D341Med (cell line): ENCODE measurements at places on chromosomes 5 and 9.

GRCh38 chr9:111613436-111614040 lies 14.1 kb upstream of the PTGR1 start:
- DNase-seq = no peak

DNA sequence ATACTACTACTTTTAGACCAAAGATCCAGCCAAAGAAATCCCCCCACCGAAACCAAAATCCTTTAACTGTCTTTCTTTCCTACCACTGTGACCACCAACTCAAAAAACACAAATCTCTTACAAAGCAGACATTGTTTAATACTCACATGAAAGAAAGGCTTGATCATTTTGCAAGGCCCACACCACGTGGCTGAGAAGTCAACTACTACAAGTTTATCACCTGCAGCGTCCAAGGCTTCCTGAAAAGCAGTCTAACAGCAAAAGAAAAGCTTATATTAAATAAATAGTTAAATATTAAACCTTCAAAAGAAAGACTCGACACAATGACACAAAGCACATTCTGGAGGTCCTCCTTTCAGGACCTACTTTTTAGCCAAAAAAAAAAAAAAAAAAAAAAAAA lies 5.1 kb downstream of the TXN start:
- no peak for DNase-seq

GRCh38 chr5:141431286-141431685 lies 979 bp downstream of the PCDHGA12 start:
- DNase-seq = no peak

DNA sequence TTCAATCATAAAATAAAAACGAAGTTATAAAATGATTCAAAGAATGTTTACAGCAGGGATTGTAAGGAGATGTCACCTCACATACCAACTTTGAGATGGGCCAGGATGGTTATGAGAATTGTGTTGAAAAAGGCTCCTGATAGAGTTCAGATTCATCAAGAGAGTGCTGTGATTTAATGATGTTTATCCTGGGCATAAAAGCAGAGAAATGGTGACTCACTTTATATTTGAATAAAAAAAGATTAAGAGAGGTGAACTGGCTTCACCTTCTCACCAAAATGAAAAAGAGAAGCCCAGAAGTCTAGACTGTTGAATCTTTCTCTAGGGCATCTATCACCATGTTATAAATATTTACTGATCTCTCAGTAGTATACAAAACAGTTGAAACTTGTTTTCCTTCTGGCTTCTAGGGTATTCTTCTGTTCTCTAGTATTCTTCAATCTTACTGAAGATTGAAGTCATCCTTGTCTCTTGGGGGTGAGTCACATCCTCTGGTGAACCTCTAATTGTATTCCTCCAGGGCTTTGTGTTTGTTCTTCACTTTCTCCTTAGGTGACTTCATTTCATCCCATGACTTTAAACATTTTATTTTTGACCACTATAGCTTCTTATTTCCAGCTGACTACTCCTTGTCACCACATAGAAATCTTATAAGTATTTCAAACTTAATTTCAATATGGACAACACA lies 1237.3 kb upstream of the C9orf72 start:
- no peak for DNase-seq

DNA sequence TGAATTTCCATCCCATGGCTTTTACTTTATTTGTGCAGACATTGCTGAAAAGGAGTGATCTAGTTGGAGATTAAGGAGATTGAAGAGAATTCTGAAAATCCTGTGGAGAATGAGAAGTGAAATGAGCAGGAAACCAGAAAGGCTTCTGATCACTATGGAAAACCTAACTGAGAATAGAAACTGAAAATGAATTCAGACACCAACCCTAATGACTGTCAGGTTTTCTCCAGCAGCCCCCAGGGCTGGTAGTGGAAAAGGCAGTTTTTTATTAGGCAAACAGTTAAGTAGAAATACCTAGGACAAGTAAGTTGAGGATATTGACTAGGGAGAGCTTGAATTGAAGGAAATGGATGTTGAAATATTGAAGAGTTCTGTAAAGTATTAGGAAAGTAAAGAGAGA lies 14.7 kb upstream of the ARRDC3 start:
- no peak for DNase-seq

GRCh38 chr9:81661339-81661738 lies 28.0 kb downstream of the TLE1 start:
- peak; percentile 41 for DNase-seq

DNA sequence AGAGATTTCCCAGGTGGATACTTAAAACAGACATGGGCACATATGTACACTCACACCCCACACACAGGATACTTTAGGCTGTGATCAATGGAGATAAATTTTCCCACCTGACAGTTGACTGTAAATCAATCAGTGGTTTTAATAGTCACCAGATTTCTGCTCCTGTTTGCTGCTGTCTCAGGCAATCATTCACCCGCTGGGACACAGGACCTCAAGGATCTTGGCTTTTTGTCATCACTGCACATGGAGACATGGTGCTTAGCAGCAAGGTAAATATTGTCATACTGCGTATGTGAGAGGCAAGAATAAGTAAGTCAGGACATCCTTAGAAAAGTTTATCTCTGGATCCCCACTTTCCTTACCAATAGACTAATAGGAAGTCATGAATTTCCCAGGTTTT lies 60.8 kb upstream of the KLF9 start:
- DNase-seq = no peak

DNA sequence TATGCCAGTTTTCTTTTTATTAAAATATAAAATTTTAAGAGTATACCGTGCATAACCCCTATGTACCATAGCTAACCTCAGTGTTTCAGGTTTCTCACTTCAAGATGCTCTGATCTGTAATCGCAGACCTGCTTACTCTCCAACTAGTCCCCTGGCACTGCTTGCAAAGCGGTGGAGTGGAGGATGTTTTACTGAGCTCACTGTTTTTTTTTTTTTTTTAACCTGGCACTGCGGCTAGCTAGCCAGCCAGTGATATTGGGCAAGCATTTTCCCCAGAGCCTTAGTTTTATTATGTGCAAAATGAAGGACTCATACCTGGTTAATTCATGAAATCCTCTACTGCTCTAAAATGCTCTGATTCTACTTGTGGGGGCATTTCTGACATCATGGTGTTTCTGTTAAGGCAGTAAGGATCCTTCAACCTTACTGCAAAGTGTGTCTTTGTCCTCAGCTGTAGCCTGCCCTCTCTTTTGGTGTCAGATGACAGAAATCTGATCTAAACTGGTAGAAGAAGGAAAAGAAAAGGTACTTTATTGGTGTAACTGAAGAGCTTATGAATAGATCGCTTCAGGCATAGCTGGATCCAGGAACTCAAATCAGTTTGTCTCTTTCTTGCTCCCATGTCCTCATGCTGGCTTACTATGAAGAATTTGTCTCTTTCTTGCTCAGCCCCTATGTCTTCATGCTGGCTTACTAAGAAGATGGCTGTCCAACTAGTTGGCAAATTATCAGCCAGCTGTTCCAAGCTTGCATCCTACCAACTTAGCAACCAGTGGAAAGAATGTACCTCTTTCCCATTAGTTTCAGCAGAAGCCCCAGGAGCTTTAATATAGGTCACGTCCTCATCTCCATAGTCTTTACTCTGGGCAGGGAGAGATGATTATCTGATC lies 59.8 kb downstream of the DOCK2 start:
- no peak for DNase-seq

- DNase-seq = no peak
These were observed 63.4 kb downstream of the ALDH7A1 start for GRCh38 chr5:126531543-126532120.

DNA sequence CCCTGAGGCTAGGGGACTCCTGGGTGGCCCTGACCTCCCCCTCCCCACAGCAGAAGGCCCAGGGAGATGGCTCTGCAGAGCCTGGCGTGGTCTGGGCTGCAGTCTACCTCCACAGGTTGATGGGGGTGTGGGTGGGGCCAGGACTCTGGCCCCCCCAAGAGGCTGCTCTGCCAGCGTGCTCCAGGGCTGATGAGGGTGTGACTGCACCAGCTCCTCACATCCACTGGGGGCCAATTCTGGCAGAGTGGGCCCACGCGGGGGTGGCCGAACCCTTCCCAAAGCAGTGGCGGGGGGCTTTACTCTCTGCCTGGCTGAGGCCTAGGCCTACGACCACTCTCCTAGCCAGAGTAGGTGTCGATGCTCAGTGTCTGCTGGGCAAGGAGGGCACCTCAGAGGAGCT lies 28.0 kb upstream of the UBAC1 start:
- DNase-seq = no peak

DNA sequence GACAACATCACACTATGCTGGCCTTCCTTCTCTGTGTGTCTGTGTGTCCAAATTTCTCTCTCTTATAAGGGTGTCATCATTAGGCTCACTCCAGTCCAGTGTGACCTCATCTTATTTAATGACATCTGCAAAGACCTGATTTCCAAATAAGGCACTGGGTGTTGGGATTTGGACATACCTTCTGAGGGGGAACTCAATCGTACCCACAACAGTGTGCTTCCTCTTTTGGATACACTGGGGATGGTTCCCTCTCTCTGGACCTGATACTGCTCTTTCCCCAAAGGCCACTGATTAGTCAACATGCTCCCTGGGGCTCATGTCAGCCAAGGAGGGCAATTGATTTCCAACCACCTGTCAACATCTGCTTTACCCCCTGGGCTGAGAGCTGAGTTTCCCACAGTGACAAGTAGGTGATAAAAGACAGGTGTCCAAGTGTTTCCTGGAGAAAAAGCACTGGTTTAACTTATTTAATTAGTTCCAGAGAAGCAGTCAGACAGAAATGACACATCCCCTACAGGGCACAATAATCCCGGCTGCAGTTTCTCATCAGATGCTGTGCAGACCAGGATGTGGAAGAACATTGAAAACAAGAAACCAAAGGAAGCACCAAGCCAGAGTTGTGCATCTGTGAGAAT lies 17.8 kb upstream of the CEP72 start:
- no peak for DNase-seq

- DNase-seq = no peak
These were observed 65.0 kb upstream of the MCCC2 start for GRCh38 chr5:71522151-71522550.

- DNase-seq = no peak
These were observed 14.4 kb downstream of the STK10 start for GRCh38 chr5:172173564-172174153.

- no peak for DNase-seq
These were observed 259.9 kb downstream of the BNC2 start for GRCh38 chr9:16610538-16610937.

DNA sequence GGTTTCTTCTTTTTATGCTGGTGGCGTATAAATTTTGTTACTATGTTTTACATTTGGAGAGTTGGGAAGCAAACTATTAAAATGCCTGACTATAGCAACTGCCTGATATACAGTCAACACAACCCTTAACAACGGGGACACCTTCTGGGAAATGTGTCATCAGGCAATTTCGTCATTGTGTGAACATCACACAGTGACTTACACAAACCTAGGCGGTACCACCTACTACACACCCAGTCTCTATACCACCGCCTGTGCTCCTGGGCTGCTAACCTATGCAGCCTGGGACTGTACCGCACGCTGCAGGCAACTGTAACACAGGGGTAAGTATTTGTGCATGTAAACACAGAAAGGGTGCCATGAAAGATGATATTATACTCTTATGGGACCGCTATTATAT lies 1.3 kb upstream of the CDHR2 start:
- DNase-seq = no peak

DNA sequence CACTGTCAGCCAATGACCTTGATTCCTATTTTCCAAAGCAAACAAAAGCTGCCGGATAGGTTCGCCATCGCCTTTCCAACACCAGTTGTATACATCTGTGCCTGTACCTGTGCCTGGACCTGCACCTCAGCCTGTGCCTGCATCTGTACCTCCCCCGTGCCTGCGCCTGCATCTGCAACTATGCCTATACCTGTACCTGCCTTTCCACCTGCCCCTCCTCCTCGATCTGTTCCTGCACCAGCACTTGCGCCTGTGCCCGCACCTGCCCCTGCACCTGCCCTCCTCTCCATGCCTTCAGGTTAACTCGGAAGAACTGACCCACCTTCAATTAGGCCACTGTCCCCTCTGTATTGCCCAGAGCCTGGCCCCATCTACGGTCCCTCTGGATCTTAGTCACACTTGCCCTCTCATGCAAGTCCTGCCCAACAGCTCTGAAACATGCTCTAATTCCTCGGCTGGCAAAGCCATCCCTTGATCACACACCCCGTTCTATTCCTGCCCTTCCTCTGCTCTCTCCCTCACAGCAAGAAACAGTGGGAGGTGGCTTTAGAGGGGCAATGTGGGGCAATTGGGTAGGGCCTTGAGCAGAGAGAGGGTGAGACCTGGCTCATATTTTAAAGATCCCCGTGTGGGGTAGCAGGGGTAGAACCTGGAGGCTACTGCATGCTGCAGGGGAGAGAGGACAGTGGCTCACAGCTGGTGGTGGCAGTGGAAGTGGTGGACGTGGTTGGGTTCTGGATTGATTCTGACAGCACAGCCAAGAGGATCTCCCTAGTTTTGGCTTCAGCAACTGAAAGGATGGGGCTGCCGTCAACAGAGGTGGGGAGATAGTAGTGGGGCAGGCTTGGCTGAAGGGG lies 59.6 kb upstream of the PHYKPL start:
- DNase-seq = no peak

GRCh38 chr9:94773655-94774054 lies 47.2 kb downstream of the AOPEP start:
- DNase-seq = no peak

DNA sequence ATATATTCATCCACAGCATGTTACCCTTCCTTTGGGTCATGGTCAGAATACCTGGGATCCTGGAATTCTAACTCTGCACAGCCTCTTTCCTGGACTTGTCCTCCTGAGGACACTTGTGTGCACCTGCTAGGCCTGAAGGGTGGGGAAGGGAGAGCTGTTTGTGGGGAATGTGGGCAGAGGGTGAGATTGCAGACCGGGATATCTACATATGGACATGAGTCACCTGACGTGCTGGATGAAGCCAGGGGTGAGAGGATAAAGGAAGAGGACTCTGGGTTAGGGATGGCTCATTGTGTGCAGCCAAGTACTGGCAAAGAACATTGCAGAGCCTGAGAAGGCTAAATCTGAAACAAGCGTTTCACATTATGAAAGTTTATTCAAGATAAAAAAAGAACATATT lies 241.4 kb upstream of the RPS23 start:
- no peak for DNase-seq

- DNase-seq = no peak
These were observed 176.1 kb downstream of the TRPM3 start for GRCh38 chr9:70945301-70945700.

GRCh38 chr9:27600256-27600655 lies 27.0 kb upstream of the C9orf72 start:
- DNase-seq = no peak

GRCh38 chr9:27485158-27485557 lies 38.9 kb upstream of the IFNK start:
- DNase-seq = no peak
